ENCODE measurements at places on chromosomes 1 and 21.

DNA sequence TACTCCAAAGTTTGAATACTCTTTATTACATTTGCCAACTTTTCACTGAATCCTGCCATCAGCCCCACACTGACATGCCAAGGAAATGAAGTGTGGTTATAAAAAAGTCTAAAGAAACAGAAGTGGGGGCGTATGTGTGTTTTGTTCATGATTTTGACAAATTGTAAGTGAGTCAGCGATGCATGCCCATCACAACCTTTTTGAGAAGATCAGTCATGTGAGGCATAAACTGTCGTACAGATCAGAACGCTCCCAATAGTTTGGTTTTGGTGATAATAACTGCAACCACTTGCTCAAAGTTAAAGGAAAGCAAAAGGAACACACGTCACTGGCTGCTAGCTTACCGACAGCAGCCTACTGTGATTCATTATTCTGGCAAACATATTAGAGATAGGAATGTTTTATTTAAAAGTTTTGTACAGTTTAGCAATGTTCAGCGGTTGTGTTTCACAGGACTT is 95.6 kb downstream of the RGS2 start:
- peak; percentile 82 for DNase-seq

DNA sequence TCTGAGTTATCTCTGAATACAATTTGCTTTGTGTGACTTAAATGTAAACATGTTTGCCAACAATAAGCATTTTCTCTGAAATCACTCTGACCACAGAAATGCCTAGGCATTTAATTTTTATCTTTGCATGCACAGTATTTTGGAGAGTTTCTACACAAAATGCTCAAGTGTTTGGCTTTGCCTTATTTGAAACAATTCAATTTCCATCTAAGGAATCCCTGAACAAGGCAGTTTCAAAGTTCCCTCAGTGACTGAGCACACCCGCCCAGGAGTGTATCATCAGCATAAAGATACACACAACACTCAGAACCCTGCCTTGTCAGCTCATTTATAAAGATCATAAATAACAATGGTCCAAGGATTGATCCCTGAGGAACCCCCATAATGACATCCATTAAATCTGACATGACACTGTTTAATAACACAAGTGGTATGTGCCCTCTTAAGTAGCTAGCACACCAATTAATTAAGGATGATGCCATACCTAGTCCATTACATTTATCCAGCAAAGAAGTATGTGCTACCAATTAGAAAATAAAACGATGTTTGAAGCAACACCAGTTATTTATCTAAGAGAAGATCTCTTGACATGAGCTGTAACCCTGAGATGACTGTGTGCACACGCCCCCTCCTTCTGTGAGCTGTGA is 585.8 kb downstream of the ADGRL2 start:
- DNase-seq, result no peak

DNA sequence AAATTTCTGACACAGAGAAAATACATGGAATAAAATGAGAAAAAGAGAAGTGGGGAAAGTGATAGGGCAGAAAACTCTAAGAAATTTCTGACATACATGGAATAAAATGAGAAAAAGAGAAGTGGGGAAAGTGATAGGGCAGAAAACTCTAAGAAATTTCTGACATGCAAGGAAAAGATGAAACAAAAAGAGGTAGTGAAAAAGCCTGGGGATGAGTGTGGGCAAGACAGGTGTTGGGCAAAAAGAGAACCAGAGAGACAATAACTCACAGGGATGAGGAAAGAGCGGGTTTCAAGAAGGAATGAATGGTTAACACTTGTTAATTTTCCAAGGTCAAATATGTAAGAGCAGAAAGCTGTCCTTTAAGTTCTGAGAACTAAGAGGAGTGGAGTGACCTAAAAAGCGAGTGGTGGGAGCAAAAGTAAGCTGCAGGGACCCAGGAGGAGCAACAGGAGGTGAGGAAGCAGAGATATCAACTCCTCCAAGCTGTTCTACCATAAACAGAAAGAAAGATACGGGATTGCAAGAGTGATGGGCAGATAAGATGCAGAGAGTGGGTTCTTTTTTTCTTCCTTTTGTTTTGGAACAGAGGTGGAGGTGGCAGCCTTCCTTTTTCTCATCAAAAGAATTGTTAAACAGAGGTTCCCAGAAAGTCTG is 29.9 kb upstream of the EXO1 start:
- DNase-seq, result no peak

GRCh38 chr21:27572696-27573095 is 605.8 kb upstream of the ADAMTS5 start:
- DNase-seq, result peak; percentile 16

DNA sequence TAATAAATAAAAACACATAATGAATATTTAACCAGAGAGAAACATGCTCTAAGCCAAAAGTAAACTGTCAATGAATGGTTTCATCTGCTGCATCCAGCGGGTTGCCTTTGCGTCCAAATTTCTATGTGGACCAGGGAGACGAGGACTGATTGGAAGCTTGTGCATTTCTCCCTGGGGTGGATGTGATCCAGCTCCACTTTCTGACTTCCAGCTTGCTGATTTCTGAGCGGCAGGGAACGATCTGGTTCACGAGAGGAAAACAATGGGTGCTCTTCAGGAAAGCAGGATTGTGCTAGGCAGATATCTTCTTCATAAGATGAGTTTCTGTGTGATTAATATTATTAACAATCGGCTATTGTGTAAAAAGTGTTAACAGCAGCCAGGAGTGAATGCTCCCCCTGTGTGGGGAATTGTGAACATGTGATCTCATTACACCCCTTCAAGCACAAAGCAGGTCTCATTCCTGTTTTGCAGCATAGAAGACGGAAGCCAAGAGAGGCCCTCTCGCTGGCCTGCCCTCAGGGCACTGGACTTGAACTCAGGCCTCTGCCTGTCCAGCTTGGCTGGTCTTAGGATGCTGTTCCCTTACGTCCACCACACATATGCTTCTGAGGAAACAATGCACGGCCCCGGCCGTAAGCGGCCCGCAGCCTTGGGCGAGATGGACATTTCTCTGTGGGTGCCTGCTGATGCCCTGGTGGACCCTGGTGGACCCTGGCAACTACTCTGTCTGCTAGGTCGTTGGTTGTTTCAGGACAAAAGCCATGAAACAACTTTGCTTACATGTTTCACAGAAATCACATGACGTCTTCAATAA is 183.4 kb upstream of the C1orf174 start:
- DNase-seq, result no peak

- DNase-seq, result no peak
Observed at GRCh38 chr1:59079434-59080140, 217.3 kb upstream of the FGGY start.

DNA sequence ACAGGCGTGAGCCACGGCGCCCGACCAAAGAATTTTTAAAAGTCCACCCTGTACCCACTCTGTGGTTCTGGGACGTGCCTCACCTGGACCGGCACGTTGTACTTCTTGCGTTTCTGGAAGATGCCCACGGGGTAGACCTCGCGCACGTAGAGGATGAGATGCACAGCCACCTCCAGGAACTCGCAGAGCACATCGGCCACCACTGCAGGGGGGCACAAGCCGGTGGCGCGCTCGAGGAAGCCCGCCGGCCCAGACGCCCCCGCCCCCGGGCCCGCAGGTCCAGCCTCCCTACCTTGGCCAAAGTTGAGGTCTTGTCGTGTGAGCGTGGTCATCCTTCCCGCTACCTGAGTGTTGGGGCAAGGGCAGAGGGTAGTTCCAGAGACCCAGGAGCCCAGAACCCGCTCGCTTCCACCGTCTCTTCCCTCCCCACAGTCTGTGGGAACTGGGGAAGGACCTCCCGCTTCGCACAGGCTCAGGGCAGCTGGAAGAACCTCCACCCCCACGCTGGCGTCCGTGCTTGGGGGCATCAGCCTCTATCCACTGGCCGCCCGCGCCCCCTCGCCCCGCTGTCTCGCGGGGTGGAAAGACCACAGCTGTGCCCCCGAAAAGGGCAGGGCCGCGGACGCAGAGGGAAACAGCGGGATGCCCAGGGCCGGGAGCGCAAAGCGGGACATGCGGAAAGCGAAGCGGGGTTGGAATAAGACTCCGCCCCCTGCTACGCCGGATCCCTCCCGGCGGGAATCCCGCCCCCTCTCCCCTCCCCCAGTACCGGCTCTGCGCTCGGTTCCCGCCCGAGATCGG is 478 bp downstream of the MAD2L2 start:
- no peak for DNase-seq

- DNase-seq, result peak; percentile 94
Observed at GRCh38 chr1:209884665-209885117, 53.3 kb upstream of the SYT14 start.

DNA sequence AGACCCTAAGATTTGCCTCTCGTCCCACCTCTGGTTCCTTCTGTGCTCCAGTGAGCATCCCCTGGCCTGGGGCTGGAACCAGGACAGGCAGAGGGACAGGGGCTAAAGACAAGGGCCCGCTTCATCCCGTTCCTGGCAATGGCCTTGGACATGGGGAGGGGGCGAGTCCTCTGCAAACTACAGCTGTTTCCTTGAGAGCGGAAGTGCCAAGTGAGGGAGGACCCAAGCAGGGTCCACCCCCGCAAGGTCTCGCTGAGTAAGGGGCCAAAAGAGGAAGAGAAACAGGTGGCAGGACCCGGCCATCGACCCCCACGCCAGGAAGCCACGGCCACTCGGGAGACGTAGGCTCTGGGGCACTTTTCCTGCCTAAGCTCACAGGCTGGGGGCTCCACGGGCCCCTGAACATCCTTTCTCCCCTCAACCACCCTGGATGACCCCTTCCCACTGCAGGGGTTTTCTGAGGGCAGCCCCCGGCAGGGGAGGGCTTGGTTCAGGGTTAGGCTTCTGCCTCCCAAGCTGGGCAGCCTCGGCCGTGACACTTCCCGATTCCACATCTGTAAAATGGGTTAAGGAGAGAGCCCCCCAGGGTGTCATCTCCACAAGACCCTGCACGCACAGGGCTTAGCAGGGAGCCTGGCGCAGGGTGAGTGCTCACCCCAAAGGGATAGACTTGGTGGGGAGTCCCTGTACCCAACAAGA is 17.9 kb upstream of the PLEKHG5 start:
- DNase-seq, result no peak

DNA sequence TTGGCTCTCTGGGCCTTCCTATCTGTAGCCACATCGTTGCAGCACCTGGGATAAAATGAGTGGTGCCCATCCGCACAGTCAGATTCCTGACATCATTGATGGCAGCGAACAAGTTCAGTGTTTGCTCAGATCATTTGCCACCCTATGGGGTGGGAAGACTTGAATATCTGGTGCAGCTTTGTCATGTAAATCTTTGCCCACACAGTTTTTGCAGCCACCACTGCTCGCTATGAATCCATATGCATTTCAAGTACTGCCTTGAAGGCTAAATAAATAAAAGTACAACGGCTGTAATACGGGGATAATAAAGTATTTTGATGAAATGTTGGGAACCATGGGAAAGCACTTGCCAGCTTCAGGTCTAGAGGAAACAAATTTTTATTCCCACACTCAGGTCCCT is 56.3 kb upstream of the COA6 start:
- no peak for DNase-seq

DNA sequence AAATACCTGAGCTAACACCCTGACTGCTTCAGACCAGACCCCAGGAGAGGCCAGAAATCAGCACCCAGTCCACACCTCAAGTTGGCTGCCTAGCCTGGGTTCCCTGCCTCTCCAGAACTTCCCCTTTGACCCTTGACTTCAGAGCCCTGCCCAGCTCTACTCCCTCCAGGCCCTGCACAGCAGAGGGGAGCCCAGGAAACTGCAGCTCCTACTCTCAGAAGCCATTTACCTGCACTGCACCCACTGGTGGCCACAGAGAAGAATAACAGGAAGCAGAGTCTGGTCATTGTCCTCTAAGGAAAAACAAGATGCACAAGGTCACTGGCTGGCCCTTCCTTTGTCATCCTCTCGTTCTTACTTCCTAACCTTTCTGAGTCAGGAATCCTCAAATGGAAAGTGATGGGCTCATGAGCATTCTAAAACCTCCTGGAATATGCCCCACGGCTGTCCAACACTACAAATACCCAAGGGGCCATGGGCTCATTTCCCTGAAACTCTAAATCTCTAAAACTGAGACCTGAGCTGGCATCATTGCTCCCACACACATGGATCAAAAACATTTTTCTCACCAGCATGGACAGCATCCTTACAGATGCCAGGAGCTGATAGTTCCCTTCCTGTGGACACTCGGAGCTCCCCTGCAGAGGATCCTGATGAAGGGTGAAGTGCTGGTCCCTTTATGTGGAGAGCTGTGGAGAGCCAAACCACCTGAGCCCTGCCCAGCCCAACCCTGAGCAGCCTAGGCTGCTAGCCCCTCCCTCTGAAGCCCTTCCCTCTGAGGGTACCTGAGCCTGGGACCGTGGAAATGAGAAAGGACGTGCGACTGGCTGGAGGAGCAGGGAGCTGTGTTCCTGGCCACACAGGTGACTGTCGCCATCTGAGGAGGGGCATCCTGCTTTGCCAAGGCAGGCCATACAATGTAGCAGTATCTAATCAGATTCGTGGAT is at the start of gene ITLN2:
TSS of gene ITLN2 (minus strand) at position 652 of the 947 bp plus-strand sequence. CDS start at position 584, 68 bp downstream.
- no peak for DNase-seq

DNA sequence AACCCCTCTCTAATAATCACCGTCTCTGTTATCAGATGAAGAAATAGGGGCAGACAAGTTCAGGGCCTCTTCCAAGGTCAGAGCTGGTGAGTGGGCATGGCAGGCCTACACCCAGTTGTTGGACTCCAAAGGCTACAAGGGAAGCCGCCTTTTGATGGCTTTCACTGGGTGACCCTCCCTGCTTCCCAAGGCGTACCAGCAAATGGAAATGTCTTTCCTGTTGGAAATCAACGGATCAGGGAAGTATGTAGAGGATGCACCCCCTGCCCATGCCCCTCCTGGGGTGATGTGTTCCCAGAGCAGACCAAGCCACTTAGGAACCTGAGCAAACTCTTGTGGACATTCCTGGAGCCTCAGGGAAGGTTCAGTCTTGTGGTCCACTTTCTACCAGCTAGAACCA is 47.4 kb downstream of the LGR6 start:
- no peak for DNase-seq

DNA sequence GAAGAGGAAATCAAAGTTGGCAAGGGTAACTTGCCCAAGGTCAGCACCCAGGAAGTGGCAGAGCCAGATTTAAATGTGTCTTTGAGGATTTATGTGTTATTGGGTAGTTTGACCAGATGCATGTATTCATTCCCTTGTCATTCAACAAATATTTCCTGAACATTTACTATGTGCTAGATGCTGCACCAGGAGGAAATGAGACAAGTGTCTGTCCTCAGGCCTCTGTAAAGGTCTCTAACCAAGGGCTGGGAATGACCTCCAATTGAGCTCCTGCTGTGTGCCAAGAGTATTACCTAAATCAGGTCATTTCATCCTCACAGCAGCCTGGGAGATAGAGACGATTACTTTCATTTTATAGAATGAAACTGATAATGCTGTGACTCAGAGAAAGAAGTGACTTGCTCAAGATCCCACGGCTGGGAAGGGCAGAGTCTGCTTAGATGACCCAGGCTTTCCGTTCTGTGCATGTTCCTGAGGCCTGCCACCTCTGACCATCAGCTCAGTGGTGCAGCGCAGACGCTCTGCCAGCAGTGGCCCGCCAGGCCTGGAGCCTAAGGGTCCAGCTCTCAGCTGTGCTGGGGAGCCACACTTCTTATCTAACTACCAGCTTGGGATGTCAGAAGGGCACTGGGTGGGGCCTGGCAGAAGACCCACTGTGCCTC is 3.5 kb upstream of the TTC22 start:
- DNase-seq, result no peak

- no peak for DNase-seq
Observed at GRCh38 chr21:41715649-41716281, 51.1 kb downstream of the RIPK4 start.

GRCh38 chr1:23533246-23534023 is 2.4 kb upstream of the E2F2 start:
- no peak for DNase-seq

Data from fibroblast of the conjunctiva (primary cell).